Activated CD4-positive, CD25-positive, alpha-beta regulatory T cell treated with anti-CD3 and anti-CD28 coated beads, Interleukin-2, amount 50 U/mL, for 24 hours (primary cell): ENCODE measurements at places on chromosomes 13 and 19.

- no peak for ATAC-seq
Measured at GRCh38 chr19:49064029-49064629, 489 bp downstream of the NTF4 start.

DNA sequence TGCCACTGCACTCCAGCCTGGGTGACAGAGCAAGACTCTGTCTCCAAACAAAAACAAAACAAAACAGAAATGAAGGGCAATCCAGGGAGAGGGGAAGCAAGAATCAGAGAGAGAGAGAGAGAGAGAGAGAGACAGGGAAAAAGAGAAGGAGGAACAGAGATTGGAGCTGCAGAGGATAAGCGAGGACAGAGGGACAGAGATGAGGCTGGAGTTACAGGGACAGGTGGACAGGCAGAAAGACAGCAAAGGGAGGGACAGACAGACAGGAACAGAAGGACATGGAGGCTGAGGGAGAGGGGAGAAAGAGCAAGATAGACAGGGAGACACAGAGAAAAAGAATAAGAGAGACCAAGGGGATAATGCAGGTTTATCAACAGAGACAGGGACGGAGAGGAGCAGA is 1.3 kb upstream of the CRX start:
- ATAC-seq = no peak

- ATAC-seq = no peak
Measured at GRCh38 chr13:33229446-33230177, 55.9 kb downstream of the STARD13 start.

GRCh38 chr13:109880371-109881346 is 94.3 kb upstream of the IRS2 start:
- ATAC-seq = no peak

DNA sequence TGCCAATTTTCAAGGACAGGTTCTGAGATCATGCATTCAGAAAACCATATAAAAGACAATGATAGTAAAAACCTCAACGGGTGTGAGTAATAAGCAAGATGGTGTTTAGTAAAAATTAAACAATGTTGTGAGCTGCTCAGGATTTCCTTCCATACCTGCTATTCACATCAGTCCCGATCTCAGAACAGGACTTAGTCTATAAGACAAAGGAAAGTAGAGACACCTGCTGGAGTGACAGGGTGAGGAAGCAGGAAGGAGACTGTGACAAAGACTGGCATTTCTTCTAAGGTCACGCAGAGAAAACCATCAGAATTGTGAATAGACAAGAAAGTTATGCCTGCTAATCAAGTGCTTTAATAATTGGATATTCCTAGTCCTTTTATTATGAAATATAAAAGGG is 648.0 kb downstream of the DACH1 start:
- ATAC-seq = no peak

- ATAC-seq = peak; percentile 71
Measured at GRCh38 chr19:1855040-1855827, 7.0 kb upstream of the REXO1 start.

- ATAC-seq = peak; percentile 69
Measured at GRCh38 chr19:40592170-40592569, 9.0 kb upstream of the LTBP4 start.

DNA sequence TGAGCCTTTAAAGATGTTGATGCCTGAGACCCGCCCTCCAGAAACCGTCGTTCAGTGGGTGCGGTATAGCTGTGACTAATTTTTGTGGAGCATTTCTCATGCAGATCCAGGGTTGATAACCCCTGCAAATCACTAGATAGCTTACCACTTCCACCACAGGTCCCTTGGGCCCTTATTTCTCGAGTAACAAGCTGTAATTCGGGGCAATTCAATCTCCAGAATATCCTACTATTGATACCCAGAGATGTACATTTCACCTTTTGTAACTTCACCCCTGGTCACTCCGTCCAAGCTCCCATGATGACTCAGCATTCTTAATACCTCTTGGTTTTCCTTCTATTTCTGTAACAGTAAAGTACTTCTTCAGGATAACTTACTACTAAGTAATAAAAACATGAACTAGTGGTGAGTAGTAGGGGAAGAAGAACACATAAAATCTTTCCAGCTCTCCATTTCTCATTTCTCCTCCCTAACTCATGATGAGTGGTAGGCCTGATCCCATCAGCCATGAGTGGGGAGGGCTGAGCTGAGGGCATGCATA is 71.9 kb upstream of the UBL3 start:
- no peak for ATAC-seq

GRCh38 chr19:5718579-5719273 is 1.2 kb downstream of the LONP1 start:
- ATAC-seq = peak; percentile 55

GRCh38 chr13:113029487-113030258 is 60.7 kb downstream of the MCF2L start:
- ATAC-seq = no peak

DNA sequence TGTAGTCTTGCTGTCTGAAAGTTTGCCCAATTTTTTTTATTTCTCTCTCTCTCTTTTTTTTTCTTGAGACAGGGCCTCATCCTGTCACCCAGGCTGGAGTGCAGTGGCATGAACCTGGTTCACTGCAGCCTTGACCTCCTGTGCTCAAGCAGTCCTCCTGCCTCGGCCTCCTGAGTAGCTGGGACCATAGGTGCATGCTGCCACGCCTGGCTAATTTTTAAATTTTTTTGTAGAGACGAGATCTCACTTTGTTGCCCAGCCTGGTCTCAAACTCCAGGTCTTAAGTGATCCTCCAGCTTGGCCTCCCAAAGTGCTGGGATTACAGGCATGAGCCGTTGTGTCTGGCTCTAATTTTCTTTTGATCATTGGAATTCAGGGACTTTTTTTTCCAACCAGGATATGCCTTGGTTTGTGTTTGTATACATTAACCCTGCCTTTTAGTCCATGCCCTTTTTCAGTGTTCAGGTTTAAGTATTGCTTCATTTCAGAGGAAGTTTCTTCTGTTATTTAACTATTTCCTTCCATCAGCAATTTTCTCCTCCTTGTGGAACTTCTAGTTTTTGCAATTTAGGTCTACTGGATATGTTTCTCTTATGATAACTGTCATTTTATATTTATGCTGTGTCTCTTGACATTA is 201.4 kb downstream of the PCCA start:
- ATAC-seq = no peak

GRCh38 chr19:3266792-3267514 is 42.5 kb downstream of the CELF5 start:
- no peak for ATAC-seq

DNA sequence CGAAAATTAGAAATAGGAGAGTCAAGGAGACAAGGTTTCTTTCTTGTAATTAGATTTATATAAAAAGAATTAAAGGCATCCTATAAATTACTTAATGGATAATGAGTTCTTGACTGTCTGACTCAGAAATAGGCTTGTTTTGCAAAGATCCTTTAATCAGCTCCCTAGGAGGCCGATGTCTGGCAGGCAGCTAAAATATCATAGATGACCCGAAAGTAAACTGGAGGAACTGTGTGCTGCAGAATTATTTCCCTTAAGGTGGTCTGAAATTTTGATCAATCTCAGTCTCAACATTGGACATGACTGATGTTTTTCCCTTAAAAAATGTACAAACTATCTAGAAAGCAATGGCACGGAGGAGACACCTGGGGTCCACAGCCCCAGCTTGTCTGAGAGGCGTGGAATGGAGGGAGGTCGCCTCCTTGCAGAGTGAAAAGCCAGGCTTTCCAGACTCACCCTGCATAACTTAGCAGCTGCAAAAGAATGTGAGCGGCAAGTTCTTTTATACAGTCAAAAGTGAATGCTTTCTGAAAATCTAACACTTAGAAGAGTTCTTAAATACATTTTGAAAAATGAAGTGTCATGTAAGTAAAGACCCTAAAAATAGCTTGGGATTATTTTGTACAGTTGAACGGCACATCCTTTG is 44.8 kb downstream of the MBNL2 start:
- ATAC-seq = no peak

DNA sequence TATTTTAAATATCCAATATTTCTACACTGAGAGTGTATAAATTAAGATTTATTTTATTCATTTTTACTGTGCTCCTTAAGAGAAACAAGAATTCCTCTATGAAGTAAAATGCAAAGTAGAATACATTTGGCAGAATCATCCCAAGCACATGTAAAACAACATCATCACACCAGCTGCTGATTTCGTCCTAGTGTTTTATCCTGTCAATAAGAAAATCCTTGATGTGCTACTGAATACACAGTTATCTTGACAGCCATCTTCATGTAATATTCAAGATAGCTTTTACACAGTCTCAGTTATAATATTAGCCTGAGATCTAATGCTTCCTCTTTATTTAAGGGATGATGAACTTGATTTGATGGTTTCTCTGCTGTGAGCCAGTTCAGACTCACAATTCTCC is 282.4 kb downstream of the MZT1 start:
- no peak for ATAC-seq

DNA sequence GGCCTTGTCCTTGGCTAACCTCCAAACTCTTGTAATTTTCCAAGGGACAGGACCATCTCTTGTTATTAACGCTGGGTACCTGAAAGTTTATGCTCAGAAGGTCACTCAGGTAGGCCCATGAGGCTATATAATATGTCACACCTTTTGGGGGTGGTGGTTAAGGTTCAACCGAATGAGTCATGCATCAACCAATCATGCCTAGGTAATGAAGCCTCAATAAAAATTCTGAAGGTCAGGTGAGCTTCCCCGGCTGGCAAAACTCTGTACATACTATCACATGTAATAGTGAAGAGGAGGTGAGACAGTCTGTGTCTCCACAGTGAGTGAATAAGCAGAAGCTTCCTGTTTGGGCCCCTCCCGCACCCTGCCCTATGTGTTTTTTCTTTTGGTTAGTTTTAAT is 424.9 kb downstream of the PCDH17 start:
- no peak for ATAC-seq

- ATAC-seq = no peak
Measured at GRCh38 chr13:104411141-104411765, 1345.0 kb upstream of the SLC10A2 start.

GRCh38 chr19:37991176-37991835 is 84.3 kb downstream of the SIPA1L3 start:
- no peak for ATAC-seq

DNA sequence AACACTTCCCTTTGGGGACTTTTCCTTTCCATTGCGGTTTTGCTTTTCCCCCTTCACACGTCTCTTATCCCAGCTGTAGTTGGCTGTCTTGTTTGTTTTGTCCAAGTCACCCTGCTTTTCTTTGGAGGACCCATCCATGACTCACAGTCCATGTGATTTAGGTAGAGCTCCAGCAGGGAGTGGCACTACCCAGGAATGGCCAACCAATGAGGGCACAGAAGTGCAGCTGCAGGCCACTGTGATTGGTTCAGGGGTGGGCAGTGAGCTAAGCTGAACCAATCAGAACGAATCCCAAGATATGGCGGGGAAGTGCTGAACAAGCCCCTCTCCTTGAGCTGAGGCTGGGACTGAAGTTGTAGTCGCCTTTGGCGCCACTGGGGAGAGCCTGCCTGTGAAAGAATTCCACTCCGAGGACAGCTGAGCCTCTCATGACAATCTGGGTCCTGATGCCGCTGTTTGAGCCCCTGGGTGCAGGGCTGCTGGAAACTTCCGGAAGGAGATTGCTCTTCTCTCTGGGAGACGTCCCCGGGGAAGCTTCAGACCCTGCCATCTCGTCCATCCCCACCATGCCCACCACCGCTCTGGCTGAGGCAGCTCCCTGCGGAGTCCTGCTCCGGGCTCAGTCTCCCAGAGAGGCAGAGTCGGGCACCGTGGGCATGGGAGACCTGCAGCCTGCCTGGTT is 62.9 kb upstream of the URI1 start:
- no peak for ATAC-seq

DNA sequence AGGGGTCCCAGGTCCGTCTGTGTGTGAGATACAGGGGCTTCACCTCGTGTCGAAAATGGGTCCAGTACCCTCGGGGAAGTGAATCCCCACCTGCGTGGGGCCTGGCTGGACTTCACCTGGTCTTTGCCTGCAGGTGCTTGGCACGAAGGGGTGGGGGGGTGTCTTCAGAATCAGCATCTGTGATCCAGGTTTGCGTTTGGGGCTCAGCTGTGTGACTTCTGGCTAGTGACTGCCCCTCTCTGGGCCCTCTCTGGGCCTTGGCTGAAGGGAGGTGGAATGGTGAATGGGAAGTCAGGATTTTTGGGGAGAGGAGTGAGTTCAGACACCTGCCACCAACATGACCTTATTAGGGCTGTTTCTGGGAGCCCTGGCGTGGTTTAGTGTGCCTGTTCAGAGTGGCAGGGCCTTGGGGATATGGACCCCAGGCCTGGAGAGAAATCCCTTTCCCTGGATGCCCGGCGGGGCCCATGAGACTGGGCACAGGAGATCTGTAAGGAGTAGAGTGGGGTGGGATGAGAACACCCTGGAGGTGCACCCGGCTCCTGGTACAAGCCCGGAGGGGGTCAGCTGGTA is 2.7 kb downstream of the CELF5 start:
- ATAC-seq = no peak

GRCh38 chr19:19530423-19530804 is 1.7 kb downstream of the YJEFN3 start:
- no peak for ATAC-seq

DNA sequence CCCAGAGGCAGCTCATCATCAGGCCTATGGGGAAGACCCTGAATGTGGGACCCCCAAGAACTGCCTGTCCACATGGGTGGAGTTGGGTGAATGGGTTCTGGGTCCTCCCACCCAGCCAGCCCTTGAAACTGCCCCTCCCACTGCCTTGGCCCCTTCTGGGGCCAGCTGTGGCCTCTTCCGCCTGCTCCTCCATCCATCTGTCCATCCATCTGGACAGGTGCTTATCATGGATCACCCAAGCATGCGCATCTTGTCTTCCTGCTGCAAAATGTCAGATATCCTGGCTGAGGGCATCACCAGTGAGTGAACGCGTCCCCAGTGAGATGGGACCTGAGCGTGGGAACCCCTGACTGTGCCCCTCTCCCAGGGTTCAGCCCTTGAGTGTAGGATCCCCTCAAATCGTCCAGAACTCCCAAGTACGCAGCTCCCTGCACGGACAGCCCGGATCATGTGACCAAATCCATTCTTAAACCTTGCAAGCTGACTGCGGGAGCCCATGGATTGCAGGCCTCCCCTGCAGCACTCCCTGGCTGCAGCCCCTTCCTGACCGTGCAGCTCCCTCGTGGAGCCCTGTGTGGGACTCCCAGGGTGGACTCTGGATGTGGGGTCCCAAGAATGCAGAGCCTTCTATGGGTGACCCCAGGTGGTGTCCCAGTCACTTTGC is 2.0 kb downstream of the STXBP2 start:
- ATAC-seq = no peak
